ENCODE measurements at places on chromosomes 6 and 20.

GRCh38 chr6:74091136-74091793 lies 395.3 kb downstream of the CD109 start:
- peak; percentile 21 for DNase-seq

DNA sequence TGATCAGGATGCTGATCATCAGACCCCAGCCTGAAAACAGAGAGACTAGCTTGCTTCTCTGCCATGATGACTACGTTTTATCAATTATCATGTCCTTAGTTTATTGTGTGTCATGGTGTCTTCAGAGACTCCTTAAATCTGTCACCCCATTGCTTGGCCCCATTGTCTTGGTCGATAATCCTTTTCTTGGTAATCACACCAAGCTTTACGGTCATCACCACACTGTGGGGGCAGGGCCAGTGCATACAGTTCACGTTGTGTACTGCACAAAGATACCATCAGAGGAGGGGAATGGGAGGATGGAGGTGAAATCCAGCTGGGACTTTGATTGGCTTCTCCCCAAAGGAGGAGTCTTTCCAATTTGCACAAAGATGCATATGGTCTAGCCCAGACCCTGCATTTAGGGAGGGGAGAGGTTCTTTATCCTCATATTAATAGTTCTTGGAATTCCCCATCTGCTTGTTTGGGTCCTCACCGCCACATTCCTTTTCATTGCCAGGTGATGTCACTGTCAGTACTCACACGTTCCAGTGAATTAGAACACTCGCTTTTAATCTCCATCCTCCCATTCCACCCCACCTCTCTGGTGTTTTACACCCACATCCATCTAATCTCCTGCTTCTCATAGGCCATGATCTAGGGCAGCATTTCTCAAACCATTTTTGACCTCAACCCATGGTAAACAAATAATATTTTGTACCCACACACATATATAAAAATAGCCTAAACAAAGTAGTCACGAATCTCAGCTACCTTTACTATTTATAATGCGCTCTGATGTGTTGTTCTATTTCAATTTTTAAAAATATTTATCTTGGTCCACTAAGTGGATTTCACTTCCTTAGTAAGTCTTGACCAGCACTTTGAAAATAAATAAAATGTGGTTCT lies 5.7 kb downstream of the ETV7 start:
- no peak for DNase-seq

DNA sequence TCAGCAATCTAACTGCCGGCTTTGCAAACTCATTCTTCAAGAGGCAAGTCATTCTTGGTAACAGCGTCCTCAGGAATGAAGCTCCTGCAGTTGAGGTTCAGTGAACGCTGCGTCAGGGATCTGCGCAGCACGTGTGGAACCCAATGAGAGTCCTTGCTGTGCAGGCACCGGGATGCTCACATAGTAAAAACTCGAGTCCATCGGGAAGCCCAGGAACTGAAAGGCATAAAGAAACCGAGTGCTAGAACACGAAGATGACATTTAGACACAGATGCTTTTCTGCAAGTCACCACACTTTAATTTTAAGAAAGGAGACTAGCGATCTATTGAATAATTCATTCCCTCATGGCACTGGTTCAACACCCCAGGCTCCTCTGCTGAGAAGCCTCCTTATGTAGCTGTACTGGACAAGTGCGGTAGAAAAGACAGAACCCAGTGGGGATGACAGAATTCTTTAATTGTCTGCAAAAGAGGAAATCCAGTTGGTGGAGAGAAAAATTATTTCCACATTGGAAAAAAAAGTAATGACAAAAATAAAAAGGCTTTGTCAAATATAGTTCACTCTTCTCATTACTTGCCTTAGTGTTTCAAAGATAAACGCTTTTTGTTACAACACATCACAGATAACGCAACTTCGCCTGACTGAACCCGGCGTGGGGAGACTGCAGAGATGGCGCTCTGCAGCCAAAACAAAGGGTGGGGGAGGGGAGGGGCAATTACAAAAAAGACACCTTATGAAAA lies 1.9 kb upstream of the AFDN start:
- DNase-seq: no peak

GRCh38 chr6:7543789-7544424 lies 2.4 kb downstream of the DSP start:
- no peak for DNase-seq

GRCh38 chr20:52060794-52061714 lies 130.5 kb downstream of the ZFP64 start:
- no peak for DNase-seq
